ENCODE measurements at places on chromosomes 7 and 10.
A peak's percentile ranks its signal among the peaks of the same experiment; 100 is the strongest.

DNA sequence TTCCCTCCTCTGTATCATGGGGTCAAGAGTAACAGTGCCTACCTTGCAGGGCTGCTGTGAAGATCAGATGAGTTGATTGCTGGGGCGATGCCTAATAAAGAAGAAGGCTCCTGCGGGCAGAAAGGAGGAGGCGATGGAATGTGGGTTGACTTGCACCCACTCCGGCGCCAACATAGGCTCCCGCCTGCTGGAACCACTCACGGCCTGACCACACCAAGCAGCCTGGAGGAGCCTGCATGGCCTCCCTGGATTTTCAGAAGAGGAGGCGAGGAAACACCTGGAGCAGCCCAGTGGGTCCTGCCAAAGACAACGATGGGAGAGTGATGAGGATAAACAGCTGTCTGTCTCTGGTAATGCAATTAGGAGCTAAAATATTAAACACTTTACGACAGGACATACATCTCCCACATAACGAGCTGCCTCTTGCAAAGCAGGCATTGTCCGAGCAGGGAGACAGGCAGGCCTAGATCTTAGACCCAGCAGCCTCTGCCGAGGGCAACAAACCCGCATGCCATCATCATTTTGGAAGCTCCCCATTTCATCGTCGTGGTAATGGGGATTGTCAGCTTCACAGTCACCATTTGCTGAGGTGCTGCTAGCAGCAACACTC lies 302.9 kb upstream of the ZMIZ1 start:
- DNase-seq = no peak

DNA sequence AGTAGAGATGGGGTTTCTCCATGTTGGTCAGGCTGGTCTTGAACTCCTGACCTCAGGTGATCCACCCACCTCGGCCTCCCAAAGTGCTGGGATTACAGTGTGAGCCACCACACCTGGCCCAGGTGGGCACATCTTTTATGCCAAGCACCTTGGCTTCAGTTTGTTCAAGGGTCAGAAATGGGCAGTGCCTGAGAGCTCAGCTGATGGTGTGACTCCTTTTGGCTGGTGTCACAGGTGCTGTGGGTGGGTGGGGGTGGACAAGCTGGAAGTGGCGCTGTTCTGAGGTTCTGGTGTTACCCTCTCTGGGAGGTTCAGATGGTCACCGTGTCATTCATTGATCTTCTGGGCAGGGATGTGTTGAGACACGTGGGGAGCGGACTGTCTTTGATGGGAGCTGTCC lies 11.5 kb downstream of the ADCY1 start:
- no peak for DNase-seq

GRCh38 chr7:136104269-136104603 lies 127.1 kb upstream of the MTPN start:
- DNase-seq = no peak

- DNase-seq = peak; percentile 41
These were observed 152.0 kb downstream of the RPS24 start for GRCh38 chr10:78185693-78186055.

DNA sequence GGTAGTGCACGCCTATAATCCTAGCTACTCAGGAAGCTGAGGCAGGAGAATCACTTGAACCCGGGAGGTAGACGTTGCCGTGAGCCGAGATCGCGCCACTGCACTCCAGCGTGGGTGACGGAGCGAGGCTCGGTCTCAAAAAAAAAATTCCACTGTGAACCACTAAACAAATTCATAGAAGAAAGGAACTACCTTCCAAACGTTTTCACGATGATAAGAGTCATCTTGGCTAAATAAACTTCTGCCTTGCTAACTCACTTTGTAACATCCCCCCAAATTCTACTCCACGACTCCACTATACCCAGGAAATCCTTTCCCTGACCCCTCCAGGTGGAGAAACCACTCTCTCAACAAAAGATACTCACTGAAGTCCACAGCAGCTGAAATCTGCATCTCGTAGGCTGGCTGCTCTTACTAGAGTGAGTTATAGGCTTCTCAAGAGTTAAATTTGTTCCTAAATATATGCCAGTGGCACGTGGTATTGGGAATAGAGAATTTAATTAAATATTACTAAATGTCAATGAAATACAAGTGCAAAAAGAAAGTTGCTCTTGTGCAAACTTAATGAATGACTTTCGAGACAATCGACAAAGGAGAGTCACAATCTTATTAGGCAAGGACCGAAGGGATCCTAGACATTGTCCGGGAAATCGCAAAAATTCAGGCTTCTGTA lies 1.6 kb upstream of the GTF2I start:
- DNase-seq = no peak
